Stimulated activated CD4-positive, alpha-beta T cell treated with anti-CD3 and anti-CD28 coated beads, Interleukin-4, amount 100 ng/mL, for 4 hours (primary cell): ENCODE measurements at places on chromosomes 2 and 18.

DNA sequence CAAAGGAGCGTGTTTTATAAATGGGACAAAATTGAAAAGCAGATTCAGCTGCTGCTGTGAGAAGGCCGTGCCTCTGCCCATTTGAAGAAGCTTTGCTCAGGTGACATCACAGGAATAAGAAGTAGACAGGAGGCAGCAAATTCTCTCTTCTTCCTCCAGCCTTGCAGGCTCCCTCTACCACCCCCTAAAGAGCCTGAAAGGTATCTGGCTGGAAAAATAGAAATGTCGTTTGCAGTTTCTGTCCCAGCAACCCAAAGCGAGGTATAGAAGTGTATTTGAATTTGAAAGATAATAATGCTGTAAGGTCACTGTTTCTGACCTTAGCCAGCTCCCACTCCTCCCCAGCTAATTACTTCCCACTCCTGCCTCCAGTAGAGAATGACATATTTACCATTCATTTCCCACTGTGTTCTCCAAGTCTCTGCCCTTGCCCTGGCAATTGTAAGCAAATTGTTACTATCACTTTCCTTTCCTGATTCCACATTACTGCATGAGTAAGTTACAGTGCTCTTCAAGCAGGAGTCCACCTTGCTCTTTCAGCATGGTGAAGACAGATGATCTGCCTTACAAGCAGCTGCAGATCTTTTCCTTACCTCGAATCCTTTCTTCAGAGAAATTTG lies 56.8 kb upstream of the RASGRP3 start:
- DNase-seq: no peak

- no peak for DNase-seq
Measured at GRCh38 chr18:80167931-80168330, 58.9 kb downstream of the ADNP2 start.

DNA sequence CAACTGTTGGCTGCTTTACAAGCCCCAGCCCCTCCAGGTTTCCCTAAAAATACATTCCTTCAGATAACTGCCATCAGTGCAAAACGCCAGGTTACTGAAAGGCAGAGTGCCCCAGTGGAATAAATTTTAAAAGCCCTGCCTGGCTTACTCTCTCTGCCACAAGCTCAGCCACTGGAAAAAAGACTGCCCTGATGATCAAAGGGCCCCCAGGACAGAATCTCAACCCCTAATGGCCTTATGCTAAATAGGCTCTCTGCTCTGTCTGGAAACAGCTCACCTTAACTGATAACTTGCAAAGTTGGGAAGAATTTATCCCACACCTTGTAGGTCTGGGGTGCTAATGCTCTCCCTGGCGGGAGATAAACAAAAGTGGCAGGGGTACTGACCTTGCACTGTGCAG lies 33.9 kb downstream of the CFAP53 start:
- no peak for DNase-seq

GRCh38 chr2:43368483-43369385 lies 142.3 kb upstream of the ZFP36L2 start:
- DNase-seq: no peak

DNA sequence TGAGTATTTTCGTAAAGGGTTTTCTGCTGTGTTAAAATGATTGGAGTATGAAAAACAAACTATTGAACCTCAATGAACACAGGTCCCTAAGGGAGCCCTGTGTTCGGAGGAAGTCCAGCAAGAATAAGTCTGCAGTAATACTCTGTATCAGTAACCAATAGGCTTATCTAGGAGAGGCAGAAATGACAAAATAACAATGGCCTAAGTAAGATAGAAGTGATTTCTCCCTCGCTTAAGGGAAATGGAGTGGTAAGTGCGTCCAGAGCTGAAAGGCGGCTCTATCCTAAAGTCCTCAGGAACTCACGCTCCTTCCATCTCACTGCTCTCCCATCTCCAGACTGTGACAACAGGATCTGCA lies 29.3 kb upstream of the MFSD6 start:
- no peak for DNase-seq

DNA sequence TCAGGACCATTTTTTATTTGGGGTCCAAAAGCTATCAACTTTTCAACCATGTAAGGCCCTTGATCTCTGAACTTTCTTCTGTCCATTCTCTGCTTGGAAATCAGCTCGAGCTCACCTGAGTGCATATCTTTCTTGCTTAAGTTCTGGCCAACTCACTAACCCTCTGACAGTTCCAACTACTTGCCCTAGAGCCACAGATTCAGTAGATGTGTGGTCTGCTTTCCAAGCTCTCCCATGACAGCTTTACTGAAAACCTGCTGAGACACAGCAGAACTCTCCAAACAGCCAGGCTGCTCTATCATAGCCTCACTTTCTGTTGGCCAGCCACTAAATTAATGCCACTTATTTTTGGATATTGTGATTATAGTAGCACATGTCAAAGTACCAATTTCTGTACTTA lies 21.2 kb upstream of the IKZF2 start:
- no peak for DNase-seq

DNA sequence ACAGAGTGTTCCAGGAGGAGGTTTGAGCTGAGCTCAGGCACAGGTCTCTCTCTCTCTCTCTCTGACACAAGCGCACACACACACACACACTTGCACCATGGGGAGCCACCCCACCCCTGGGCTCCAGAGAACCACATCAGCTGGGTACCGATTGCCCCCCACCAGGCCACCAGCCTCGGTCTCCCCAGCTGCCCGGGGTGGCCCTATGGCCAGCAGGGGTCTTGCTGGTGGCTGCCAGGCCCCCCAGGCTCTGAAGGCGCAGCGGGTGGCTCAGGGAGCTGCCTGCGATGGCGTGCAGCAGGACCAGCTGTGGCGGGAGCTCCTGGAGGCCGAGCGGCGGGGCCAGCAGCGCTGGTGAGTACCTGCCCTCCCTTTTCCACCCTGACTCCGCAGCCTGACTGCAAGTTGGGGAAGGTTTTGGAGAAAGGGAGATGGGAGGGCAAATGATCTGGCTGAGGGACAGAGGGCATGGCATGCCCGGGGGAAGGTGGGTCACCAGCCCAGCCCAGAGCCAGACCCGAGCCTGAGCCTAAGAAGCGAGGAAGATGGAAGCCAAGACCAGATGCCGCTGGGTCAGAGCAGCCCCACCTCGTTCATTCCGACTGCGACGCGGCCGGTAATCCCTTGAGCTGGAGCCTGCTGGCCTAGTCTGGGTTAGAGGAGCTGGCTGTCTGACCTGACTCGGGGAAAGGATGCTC lies 21.9 kb upstream of the SLC66A3 start:
- DNase-seq: no peak

DNA sequence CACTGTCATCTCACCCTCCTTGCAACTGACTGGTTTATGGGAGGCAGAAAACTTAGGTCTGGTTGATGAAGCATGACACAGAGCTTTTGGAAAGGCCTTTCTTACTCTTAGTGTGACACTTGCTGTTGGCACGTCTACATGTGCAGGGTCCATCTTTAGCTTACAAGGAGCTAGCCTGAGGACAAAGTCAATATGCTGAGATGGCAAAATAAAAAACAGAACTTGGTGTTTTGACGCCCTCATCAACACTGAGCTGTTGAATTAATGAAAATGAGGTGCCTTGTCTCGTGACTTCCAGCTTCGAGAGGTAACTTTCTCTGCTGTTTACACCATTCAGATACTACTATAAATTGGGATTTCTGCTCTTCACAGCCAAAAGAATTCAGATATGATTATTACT lies 78.5 kb upstream of the KIDINS220 start:
- no peak for DNase-seq

GRCh38 chr2:233371641-233372040 lies 17.3 kb downstream of the DGKD start:
- DNase-seq: no peak

- DNase-seq: no peak
Measured at GRCh38 chr2:70480468-70480867, 73.2 kb downstream of the TGFA start.

GRCh38 chr2:73426176-73426575 lies 40.5 kb downstream of the ALMS1 start:
- DNase-seq: no peak

GRCh38 chr2:19888831-19889230 lies 13.0 kb downstream of the TTC32 start:
- DNase-seq: no peak

DNA sequence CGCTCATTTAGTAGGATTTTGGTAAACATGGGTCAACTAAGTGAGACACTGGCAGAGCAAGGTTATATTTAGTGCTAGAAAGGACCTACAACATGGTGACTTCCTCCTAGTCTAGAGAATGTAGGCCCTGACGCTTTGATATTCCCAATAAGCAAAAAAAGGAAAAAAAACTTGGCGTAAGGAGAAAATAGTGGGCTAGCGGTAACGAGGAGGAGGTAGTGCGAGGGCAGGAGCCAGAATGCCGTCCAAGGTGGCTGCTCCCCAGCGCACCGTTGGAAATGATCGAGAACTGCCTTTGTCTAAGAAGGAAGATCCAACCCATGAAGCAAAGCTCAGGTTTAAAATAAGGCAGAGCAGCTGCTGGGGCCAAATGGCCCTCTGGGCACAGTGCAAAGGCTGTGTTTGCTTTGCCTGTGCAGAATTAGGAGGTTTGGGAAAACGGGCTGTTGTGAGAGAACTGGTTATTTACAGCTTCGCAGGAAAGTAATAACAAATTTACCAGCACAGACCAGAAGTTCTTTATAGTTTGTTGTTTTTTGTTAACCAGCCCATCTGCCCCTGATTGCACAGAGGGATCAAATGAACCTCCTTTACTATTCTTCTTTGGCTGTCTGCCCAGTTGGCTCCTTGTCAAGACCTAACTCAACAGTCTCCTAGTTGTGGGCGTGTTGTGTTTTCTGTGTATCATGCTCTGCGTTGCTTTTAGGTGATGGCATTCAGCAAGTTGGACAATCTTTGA lies 86.6 kb downstream of the ITGB1BP1 start:
- no peak for DNase-seq

DNA sequence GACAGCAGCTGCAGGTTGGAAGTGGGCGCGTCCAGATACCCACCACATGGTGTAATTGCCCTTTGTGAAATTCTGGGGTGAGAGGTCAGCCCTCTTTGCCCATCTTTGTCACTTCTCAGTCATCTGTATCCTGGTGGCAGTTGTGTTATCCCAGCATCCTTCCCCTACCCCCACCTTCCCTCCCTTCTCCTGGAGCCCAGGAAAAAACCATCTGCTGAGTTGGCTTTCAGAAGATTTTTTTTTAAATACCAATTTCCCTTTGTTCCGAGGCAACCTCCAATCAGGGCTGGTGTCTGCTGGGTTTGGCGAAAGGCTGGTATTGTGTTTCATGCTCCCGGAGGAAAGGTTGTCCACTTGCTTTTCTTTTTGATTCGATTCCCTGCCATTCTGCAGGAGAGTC lies 35.2 kb downstream of the SETBP1 start:
- no peak for DNase-seq

DNA sequence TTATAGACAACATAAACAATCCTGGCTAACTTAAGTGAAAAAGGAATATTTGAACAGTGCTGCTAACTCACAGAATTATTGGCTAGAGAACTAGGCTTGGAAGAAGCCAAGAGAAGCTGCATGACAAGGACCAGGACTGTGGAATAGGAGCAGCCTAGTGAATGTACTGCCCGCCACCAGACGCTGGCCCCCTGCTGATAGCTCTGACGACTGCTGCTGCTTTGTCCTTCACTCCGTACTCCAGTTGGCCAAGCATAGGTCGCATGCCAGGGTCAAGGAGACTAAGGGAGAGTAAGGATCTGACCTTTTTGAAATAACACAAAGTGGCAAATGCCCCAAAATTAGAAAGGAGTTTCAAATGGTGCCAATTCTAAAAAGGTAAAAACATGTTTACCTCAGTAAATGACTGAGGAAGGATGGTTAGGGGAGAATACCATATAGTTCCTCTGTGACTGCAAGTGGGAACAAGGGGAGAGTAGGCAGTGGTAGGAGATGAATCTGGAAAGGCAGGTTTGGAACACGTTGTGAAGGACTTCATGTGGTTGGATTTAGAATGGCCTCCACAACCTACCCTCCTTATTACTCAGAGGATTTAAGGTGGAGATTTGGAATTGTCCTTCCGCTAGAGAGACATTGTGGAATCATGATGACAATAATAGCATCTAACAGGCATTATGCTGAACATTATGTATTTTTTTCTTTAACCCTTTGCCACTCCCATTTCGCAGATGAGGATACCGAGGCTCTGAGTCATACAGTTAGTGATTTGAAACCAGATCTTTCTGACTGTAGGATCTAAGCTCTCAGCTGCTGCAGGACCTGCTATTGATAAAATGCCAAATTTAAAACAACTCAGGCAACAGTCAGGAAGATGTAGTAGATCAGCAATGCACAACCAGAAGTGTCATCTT lies 19.5 kb downstream of the STRADB start:
- DNase-seq: no peak

GRCh38 chr2:71589763-71590162 lies 136.4 kb downstream of the DYSF start:
- DNase-seq: no peak

DNA sequence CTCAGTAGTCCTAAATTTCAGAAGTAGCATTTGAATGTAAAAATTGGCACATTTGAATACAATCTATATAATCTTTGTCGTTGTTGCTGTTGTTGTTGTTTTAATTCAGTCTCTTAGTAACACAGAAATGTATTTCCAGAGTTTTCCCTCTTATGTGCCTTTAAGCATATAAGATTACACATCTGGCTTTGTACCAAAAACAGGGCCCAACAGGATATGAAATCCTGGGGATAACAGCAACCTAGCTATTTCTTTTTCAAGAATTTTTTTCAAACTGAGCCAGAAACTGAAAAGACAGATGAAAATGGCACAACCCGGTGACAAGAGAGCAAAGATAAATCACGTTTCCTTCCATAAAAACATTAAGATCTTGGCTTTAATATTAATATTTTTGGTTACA lies 906.7 kb downstream of the NRXN1 start:
- no peak for DNase-seq

- no peak for DNase-seq
Measured at GRCh38 chr2:165369898-165370296, 99.6 kb upstream of the CSRNP3 start.

DNA sequence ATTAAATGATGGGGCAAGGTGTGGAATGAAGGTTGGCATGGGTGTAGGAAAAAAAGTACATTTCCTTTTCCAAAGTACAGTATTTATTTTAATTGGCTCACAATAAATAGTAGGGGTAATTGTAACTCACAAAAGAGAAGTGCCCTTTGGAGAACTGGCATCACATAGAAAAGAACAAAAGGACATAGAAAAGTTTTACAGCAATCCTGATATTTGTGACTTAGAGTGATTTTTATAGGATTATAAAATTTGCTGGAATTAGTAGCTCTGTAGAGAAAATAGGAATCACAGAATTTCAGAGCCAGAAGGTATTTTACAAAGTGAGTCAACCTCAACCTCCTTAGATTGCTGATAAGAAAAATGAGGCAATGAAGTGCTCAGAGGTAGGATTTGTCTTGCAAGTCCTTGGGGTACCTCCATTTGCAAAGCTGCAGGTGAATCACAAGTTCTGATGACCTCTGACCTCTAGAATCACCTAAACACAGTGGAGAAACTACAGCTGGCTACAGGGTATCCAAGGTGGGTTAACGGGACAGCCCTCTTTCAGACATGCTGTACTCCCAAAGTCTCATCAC lies 133.6 kb downstream of the SOCS6 start:
- DNase-seq: no peak

DNA sequence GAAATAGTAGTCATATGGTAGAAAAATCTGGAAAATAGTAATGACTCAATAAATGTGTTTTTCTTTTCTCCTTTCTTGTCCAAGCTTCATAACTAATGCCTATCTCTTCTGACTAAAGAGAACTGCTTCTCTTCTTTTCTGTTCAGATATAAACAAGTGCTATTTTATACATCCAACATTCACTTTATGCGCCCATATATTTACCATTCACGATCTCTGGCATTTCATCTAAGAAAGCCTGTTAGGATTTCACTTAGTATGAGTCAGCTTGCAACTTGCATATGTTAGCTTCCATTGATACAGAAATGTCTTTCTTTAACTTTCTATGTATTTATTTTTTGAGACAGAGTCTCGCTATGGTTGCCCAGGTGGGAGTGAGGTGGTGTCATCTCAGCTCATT lies 224.9 kb downstream of the VAPA start:
- DNase-seq: no peak
